Retina (tissue), 1 donor: ENCODE measurements at places on chromosomes 4 and X.

DNA sequence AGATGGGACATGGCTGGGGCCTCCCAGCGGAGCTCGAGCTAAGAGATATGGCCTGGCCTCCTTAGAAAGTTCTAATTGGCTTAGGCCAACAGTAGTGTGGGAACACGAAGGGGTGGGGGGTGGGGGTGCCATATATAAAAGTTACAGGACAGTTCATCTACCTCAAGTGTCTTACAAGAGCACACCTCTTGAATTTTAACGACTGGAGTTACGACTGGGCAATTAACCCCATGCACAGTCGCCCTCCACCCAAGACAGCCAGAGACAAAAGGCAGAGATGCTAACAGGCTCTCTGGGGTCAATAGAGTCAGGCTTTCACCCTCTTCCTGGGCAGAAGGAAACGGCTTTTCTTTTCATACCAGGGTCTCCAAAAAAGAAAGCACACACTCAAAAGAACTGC lies 302.2 kb downstream of the BCOR start:
- no peak for DNase-seq

DNA sequence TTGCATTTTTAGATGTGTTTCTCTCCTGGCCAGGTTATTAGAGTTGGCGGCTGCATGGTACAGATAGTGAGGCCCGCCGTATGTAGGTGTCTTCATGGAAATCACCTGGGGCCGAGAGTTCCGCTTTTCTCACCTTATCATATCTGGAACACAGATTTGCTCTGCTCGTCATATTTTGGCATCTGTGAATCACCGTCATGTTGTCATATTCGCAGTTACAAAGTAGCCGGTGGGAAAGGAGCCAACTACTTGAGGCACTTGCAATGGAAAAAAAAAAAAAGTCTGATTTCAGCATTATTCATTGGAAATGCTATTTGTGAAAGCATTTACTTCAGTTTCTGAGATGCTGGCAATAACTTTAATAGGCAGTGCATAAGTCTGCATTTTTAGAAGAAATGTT lies 1715.2 kb upstream of the TENM3 start:
- no peak for DNase-seq

DNA sequence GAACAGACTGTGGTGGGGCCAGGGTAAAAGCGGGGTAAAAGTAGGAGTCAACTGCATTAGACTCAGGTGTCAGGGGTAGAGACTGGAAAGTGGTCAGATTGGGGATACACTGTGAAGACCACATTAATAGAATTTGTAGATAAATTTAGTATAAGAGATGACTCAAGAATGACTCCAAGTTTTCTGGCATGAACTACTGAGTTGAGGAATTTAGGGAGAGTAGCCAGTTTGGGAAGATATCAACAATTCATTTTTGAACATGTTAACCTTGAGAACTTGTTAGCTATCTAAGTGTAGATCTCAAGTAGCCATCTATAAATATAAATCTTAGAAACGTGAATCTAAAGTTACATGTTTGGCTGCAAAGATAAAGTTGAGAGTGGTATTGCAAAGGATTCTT lies 206.9 kb upstream of the HCCS start:
- DNase-seq: no peak

DNA sequence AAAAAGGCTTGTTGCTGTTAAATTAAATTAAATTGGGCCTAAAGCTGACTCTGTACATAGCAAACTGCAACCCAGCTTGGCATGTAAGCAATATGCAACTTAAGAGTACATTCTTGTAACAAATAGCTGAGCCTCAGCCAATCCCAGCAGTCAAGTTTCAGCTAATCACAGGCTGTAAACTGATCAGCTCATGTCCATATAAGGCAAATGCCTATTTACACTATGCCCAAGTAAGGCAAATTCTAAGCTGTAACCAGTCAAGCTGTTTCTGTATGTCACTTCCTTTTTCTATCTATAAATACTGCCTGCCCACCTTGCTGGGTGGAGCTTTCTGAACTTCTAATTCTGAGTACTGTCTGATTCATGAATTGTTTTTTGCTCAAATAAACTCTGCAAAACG lies 429.1 kb upstream of the FTHL17 start:
- DNase-seq: no peak
